Foreskin keratinocyte (primary cell): ENCODE measurements at places on chromosomes 3 and 15. TPM values are rescaled to one million over a fixed set of nuclear protein-coding genes. Genes with fewer than 3 reads are reported as not detected.
A peak's percentile ranks its signal among the peaks of the same experiment; 100 is the strongest.

The PTH1R gene
- polyA plus RNA-seq: not detected in 2 replicates

- peak; percentile 55 for DNase-seq
Observed at GRCh38 chr3:33355611-33356010, 78.4 kb downstream of the FBXL2 start.

DNA sequence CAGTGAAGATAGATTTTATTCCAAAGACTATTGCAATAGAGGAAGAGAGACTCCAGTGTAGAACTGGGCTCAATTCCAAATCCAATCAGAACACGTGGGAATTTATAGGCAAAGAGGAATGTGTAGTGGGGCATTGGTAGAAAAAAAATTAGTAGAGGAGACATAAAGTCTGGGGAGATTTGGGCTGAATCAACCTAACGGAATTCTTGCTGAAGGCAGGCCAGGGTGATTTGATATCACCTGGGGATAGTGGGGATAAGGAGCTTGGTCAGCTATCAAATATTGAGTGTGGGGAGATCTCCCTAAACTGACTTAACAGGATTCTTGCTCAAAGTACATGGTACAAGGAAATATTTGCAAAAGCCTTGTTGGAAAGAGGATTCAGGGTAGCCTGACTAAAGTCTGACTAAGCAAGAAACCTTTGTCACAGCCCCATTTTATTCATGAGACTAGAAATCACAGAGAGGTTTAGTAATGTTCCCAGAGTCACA lies 29.6 kb downstream of the SST start:
- peak; percentile 27 for DNase-seq

- DNase-seq: no peak
Observed at GRCh38 chr15:92989470-92989869, 89.3 kb downstream of the CHD2 start.

DNA sequence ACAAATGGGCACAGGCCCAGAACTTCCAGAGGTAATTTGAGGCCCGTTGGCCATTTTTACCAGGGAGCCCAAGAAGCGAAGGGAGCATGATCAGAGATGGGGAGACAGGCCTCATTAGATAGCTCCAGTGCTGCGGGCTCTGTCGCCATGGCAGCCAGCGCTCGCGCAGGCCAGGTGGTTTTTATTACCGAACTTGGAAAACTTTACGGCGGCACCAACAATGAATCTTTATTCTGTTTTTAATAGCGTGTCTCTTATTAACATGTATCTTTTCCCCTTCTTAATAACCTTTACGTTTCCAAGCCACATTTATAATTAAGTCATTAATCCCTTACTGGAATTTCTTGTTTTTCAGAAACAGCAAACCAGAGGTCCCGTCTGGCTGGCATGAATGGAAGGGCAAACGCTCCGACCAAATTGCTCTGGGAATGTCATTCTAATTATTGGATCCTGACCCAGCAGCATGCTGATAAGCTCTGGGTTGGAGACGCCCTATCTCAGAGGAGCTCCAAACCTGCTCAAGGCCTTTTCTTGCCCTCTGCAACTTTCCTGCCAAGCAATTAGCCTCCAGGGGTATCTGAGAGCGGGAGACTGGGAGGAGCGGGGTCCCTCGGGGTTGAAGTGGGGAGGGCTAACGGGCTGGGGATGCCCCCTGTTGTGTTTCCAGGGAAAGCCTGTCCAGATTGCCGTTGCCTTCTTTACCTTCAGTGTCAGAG lies 256.4 kb downstream of the TLE3 start:
- DNase-seq: no peak

DNA sequence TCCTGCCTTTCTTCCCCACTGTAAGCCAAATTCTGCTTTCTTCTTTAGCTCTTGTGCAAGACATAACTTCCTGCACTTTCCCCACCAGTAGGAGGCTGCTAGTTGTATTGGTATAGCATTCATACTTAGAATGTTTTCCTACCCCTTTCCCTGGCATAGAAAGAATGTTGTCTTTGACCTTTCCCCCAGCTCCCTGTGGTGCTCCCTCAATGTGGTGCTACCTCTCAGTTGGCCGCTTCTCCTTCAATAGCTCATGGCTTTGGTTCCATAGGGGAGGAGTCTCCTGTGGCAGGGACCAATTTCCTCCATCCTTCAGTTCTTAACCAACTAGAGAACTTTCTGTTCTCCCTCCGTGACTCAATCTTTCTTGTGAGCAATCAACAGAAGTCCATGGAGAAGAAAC lies 67.5 kb upstream of the AKAP13 start:
- no peak for DNase-seq
